Kidney (tissue), 22 donors: ENCODE measurements at places on chromosomes 5 and 9.
A peak's percentile ranks its signal among the peaks of the same experiment; 100 is the strongest.

- DNase-seq: no peak
Measured at GRCh38 chr5:145450286-145450885, 384.8 kb downstream of the PRELID2 start.

DNA sequence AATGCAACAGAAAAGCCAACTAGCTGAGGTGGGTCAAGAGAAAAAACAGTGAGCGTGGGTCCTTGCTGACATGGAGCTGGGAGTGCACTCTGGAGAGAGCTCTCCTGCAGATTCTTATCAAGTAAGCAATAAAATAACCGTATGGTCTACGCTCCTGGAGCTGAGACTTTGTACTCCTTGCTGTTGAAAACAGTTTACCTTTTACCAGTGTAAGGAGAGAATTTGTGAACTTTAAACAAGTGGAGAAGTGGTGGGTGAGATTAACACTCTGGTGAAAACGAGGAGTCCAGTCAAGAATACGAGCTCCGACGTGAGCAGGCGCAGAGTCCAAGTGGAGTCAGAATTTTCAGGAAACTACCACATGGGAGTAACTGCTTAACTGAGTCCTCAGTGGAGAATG lies 156.1 kb upstream of the ERCC6L2 start:
- no peak for DNase-seq

- DNase-seq: no peak
Measured at GRCh38 chr9:77604316-77604715, 43.8 kb downstream of the GNA14 start.

GRCh38 chr9:98698856-98699255 lies 9.9 kb downstream of the GABBR2 start:
- no peak for DNase-seq

- DNase-seq: no peak
Measured at GRCh38 chr5:138985256-138985655, 110.1 kb upstream of the LRRTM2 start.

- no peak for DNase-seq
Measured at GRCh38 chr5:164052536-164053093, 547.2 kb downstream of the MAT2B start.

DNA sequence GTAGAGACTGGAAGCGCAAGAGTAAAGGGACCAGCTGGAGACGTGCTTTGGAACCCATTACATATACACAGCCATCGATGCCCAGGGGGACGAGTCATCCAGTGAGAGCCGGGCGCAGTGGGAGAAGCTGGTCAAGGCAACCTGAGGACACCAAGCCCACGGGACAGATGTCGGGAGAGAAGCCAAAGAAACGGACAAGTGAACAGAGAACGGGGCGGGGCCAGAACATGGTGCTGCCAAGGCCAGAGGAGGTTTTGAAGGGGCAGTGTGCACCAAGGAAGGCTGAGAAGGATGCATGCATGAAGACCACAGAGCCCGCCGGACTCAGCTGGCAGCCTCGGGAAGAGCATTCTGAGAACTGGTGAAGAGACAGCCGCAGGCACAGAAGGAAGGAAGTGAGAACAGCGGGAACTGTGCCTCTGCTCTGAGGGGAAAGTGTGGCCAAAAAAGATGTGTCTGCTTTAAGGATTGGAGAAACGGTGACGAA lies 20.3 kb downstream of the CAMSAP1 start:
- DNase-seq: no peak

- DNase-seq: no peak
Measured at GRCh38 chr5:135467871-135468485, 15.8 kb upstream of the TIFAB start.

DNA sequence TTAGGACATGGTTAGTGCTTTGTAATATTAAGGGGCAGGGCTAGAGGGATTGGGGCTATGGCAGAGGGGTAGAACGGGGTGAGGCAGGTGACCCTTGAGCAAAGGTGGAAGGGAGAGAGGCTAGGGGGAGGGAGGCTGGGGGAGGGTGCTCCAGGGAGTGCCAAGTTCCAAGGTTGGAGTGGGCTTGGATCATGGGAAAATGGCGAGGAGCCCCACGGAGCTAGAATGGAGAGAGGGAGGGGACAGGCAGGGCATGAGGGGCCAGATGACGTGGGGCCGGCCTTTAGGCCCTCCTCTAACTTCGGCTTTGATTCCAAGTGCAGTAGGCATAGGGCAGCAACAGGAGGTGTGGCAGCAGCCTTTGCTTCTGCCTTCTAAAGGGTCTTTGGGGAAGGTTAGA lies 171.8 kb upstream of the PANK3 start:
- no peak for DNase-seq

- DNase-seq: peak; percentile 55
Measured at GRCh38 chr5:133612249-133612860, at the start of gene FSTL4. Gene FSTL4 (minus strand): TSS chr5:133612541.

DNA sequence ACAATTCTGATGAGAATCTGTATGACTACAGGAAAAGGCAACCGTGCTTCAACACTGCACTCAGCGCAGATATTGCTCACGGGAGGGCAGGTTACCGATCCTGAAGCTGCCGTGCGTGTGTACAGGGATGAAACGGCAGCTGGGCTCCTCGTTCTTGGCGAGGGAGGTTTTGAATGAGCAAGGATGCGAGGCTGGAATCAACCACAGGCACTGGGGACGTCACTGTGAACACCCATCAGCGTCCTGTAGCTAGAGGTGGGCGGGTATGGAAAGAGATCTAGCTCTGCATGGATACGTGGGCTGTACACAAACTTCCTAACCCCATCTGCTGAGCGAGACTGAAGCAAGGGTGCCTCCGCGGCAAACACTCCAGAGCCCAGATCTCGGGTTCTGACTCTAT lies 84.3 kb upstream of the COL5A1 start:
- peak; percentile 15 for DNase-seq

DNA sequence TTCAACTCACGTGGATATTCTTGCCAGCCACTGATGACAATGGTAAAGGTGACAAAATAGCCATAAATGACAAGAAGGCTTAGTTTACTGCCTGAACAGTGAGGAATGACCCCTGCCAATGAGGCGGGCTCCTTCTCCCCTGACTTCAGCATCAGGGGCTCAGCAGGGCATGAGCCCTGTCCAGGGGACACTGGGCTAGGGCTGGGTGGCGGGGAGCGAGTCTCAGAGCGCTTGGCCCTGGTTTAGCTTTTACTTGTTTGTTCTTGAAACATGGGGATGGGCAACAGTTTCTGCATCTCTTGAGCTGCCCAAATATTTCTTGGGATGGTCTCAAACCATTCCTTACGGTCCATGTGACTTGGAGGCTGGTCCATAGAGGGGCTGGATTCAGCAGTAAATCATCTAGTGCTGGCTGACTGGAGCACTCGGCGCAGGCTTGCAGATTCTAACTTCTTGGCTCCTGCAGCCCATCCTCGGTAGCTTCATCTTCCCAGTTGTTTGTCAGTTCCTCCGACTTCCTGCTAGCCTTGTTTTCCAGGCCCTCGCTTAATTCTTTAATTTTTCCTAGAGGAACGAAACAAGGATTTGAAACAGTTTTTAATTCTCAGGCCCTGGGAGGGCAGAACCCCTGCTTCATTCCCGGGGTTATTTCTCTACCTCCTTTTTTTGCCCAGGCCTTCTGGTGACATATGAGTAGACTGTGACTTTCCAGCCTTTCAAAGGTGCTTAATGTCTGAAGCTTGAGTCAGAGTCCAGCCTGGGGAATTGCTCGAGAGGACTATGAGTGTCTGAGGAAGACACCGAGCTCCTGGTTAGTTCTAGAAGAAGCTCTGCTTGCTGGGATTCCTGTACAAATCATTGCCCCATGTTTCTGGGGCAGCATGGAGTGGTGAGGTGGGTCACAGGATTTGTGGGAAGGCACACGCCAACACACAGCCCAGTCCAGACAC lies 4.5 kb upstream of the HMCN2 start:
- DNase-seq: no peak

GRCh38 chr9:130835441-130836298 lies 616 bp downstream of the ABL1 start:
- peak; percentile 80 for DNase-seq

DNA sequence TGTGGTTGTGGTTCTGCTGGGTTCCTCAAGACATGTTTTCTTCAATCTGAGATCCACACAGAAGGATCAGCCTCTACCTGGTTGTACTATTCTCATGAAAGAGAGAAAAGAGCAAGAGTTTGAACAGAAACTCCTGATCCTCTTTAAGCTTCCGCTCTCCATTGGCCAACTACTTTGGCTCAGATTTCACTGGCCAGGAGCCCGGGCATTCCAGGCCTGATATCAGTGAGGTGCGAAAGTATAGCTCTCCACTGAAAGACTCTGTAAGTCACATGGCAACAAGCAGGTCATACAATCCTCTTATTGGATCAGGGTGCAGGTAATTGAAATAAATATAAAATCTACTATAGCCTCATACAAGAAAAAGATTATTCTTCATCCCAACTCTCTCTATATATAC lies 920.5 kb downstream of the TLE4 start:
- DNase-seq: no peak

- no peak for DNase-seq
Measured at GRCh38 chr5:10761933-10762775, 1.1 kb upstream of the DAP start.

DNA sequence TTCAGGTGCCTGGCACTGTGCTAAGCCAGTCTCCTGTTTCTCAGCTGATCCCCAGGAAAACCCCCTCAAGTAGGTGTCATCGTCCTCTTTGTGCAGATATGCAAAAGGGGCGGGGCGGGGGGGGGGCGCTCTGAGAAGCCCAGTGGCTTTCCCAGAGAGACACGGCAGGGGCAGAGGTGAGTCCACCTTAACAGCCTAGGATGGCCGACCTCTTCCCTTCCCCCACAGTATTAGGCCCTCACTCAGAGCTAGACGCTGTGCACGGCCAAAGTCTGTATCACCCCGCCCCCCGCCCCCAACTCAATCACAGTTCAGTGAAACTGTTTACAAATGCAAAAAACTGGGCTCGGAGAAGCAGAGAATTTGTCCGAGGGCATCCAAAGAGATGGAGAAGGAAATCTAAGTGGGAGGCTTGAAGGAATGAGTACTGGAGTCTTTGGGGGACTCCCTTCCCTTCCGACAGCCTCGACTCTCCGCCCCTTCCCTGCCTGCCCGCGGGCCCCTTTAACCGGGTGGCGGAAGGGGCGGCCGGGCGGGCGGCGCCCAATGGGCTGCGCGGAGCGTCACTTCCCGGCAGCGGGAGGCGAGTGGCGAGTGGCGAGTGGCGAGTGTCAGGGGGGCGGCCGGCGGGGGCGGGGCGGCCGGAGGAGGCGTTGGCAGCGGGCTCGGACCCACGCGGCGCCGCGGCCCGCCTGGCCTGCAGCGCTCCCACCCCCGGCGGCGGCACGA lies at the start of gene ERGIC1:
ERGIC1 (plus strand) TSS at position 566 of the 729 bp plus-strand sequence; CDS start at position 729, 163 bp downstream.
- peak; percentile 86 for DNase-seq

DNA sequence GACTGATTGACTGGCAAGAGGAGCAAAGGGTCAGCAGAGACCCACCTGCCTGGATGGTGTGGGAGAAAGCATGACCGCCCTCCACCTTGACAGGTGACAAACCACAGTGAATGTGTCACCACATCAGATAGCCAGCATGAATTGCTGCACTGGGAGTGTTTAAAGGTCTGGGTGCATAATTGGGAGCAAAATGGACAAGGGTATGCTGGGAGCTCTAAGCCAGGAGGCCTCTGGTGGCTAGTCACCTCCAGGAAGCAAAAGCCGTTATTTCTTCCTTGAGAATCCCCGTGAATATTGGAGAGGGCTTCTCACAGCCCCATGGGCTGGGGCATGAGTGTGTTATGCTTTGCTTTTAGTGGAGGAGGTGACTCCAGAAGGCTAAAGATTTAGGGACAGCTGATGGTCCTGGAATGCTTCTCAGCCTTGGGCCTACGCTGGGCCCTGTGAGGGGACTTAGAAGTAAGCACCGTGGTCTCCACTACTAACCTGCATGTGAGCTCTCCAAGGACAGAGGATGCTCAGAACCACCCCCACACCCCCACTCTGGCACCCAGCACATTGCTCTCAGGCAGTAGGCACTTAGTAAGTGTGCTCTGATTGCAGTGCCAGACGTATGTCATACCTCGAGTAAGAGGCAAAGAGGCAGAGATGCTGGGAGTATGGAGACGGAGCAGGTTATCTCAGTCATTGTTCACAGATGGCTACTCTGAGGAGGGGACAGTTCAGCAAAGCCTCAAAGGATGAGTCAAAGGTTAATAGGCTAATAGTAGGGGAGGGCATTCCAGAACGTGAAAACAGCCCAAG lies 9.1 kb upstream of the IRF1 start:
- DNase-seq: no peak

GRCh38 chr9:72979405-72980100 lies 26.7 kb upstream of the ALDH1A1 start:
- no peak for DNase-seq

- DNase-seq: peak; percentile 59
Measured at GRCh38 chr5:150672237-150672883, 11.3 kb downstream of the MYOZ3 start.

- DNase-seq: no peak
Measured at GRCh38 chr5:160289721-160290120, 22.6 kb downstream of the CCNJL start.

GRCh38 chr9:34145165-34145564 lies 18.7 kb upstream of the DCAF12 start:
- no peak for DNase-seq

GRCh38 chr5:115419846-115420585 lies 123.6 kb upstream of the CCDC112 start:
- no peak for DNase-seq

DNA sequence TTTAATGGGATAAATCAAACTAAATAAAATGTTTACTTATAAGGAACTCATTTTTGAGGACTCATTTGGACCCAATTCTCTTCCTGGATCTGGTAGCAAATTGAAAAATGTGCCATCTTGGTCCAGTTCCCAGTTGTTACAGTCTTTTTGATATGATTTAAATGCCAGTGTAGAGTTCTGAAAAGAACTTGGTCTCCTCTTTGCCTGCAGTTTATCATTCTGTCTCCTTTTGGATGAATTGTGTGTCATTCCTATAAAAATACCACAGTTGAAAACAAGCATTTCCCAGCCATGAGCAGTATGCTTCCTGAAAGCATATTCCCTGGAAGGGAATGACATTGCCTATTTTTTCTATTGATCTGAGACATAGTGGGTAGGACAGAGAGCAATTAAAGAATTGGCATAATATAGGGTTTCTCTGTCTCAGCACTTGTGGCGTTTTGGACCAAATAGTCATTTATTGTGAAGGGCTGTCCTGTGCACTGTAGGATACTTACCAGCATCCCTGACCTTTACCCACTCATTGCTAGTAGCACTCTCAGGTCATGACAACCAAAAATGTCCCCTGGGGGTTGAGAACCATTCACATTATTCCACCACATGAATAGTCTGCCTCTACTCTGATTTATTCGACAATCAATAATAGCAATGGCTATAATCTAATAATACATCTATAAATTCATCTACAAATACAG lies 181.8 kb downstream of the NXNL2 start:
- DNase-seq: no peak

GRCh38 chr5:132674671-132675506 lies 1.1 kb downstream of the IL4 start:
- DNase-seq: no peak
